Stimulated activated CD4-positive, alpha-beta T cell treated with anti-CD3 and anti-CD28 coated beads, Interleukin-4, amount 100 ng/mL, for 48 hours (primary cell): ENCODE measurements at places on chromosomes 1 and 21.

- DNase-seq = no peak
These were observed 6.7 kb downstream of the C1orf115 start for GRCh38 chr1:220696863-220697231.

DNA sequence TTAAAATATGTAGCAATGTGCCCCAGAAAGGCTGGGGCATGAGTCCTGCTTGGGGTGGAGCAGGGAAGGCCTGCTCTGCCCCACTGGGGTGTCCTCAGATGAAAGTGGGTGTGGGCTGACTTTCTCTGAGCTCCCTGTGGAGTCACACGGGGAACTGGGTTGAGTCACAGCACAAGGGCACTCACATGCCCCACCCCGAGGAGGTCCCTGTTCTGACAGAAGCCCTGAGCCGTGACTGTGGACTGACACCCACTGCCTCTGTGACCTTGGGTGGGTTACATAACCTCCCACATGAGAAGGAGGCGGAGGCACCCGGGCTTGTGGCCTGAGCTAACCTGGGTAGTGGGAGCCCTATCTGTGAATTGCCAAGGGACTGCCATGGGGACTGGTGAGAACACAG is 52.5 kb upstream of the TINAGL1 start:
- DNase-seq = no peak

- no peak for DNase-seq
These were observed 42.4 kb upstream of the BACH1 start for GRCh38 chr21:29256126-29256910.

- no peak for DNase-seq
These were observed 278.0 kb upstream of the KAZN start for GRCh38 chr1:14320518-14320917.

DNA sequence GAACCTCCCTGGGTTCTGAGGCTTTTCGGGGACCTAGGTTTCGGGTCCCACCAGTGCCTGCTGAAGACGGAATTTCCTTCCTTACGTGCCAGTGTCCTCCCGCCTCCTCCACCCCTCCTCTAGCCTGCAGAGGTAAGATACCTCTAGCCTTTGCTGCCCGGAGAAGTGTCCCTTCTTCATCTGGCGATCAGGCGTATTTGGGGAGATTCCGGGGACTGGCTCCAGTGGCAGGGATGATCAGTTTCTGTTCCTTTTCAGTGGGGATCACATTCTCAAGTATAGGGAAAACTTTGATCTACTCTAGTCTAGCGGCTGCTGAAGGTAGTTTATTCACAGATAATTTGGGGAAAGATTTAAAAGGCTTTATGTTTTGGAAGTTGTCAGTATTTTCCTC is 674 bp downstream of the CEP350 start:
- DNase-seq = no peak

DNA sequence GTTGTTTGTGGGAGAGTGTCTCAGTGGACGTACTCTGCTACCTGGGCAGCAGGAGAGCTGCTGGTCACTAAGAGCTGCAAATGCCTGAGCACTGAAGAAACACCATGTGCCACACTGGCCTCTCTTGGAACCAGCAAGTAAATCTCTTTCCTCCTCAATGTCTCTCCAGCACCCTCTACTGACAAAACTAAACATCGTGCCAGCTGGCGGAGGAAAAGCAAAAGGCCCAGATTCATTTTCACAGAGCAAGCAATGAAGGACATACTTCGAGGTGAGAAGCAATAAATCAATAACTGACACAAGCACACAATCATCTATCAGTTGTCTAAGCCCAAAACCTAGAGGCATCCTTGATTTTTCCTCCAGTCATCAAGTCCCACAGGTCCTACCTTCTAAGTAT is 78.1 kb downstream of the RERE start:
- no peak for DNase-seq

- no peak for DNase-seq
These were observed 30.3 kb downstream of the MAP3K21 start for GRCh38 chr1:233357595-233358397.

DNA sequence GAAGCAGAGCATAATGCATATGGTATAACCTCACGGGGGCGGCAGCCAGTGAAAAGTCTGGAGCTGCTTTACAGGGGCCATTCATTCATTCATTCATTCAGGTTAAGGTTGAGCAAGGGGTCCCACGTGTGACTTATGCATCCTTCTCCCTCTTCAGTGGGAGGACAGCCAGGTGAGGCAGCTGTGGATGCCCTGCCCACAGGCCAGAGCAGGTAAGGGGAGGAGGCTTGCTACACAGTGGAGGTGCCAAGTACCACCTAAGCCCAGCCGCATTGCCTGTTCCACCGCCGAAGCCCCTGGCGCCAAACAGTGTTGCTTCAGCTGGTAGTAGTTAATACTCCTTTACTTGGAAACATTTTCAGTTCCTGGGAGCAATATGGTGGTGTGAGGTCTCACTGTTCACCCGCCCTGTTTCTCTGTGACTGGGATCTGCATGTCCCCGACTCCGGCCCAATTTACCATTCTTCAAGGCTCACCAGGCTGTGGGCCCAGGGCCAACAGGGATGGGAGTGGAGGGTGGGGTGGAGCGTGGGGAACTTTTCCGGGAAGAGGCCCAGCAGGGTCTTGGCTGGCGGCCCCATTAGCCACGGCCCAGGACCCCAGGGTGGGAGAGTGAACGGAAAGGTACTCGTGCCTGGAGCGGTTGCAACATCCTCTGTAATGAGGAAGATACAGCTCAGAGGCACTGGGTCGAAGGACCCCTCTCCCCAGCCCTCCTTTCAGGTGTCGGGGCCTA is 722 bp upstream of the PODN start:
- no peak for DNase-seq

DNA sequence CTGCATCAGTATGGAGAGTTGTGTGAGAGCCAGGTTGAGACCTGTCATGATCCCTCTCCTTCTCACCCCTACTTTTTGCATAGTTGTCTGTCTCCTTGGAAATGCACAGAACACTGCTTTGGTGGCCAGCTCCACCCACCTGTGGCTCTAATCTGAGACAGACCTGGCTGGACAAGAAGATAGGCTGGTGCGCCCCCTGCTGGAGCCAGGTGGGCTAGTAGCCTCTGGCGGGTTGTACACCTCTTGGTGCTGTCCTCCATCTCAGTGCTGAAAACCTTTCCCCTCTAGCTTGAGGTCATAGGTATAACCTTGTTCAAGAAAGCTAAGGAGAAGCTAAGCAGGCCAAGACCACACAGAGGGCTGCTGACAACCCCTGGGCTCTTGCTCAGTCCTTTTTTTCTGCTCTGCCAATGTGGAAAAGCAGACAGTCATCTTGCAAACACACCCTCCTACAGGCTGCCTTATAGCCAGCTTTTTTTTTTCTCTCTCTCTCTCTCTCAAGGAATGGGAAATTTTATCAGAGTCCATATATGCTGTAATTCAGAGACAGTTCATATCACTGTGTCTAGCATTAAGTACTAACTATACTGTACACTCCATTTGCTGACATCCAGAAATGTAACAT is 58.8 kb upstream of the SPATA6 start:
- peak; percentile 62 for DNase-seq

DNA sequence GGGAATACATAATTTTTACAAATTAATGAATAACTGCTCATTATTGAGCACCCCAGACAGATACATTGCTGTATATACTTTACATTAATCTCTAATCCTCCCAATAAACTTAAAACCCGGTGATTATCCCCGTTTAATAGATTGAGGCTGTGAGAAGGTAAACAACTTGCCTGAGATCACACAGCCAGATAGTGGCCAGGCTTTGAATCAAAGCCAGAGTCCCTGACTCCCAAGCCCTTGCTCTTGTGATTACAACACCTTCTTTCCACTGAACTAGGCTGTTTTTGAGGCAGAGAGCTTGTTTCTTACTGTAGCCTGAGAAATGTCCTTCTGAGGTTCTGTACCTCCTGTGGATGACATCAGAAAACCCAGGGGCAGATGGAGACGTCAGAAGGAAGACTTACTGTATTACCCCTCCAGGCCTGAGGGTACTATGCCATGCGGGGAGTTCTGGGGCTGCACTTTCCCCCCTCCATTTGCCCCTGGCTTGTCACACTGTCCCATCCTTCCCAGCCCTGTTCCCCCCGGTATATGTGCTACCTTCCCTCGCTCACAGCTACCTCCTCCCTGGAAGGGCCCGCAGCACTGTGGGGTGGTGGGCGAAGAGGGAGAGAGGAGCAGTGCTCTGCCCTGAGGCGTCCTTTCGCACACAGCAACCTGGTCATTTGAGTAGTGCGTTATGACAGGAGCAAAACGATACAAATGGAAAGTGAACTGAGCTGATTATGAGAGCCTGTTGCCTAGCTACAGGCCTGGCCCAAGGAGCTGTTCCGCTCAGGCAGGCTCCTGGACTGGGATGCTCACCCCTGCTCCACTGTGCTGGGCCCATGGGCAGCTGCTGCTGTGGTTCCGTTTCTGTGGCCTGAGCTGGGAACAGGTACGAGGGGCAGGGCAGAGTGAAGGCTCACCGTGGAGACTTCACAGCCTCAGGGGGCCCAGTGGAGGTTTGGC is 4.6 kb downstream of the KCNC4 start:
- DNase-seq = no peak

- DNase-seq = no peak
These were observed 2.9 kb downstream of the LAMC1 start for GRCh38 chr1:183025782-183026774.

DNA sequence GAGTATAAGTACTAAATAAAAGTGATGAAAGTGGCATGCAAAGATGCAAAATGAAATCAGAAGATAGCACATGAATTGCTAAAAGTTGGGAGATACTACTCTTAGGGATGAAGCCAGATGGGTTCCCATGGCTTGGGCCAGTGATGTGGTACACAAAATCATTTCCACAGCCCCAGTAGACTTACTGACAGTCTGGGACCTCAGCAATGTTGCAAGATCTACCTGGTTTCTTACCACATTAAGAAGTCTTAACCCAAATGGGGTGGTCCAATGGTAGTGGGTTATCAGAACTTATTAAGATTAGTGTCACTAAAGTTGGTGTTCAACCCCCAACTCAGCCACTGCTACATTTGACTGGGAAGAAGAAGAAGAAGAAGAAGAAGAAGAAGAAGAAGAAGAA is 227.7 kb upstream of the IRF2BP2 start:
- DNase-seq = no peak

DNA sequence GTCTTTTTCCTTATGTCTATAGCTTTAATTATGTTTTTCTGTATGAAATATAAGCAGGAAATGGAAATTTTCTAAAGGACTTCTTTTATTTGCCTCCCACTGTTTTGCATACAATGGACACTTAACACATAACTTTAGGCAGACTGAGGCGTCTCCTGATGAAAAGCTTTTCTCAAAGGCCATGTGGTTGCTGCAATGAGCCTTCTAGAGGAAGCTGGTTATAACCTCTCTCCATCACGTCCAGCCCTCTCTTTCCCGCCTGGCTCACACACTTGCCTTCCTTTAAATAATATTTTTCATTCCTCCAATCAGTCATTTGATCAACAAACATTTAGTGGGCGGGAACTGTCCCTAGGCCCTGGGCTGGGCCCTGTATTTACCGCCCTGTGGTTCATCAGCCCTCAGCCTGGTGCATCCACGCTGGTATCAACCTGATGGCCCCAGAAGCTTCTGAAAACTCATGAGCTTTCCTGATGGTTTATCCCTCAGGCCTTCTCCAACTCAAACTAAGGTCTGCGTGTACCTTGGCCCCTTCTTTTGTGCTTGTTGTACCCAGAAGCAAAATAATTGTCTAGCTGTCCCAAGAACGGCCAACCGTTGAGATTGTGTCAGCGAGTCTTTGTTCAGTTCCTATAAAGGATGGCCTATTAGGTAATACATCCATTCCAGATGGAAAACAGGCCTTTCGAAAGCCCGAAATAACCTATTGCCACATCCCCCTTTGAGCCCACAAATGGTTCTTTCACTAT is 75.3 kb upstream of the LYST start:
- no peak for DNase-seq

DNA sequence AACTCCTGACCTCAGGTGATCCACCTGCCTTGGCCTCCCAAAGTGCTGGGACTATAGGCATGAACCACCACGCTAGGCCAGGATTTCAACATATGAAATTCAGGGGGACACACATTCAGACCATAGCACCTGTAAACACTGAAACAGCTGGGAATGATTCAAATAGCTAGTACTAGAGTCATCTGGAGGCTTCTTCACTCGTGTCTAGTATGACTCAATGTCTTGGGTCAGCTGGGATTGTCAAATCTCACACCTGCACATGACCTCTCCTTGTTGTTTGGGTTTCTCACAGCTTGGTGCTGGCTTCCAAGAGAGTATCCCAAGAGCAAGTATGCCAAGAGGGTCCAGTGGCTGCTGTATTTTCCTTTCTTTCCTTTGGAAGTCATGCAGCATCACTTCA is 75.1 kb downstream of the PGM1 start:
- no peak for DNase-seq

- DNase-seq = no peak
These were observed 119.7 kb downstream of the HHAT start for GRCh38 chr1:210448297-210448892.

GRCh38 chr1:33042831-33043230 is 6.1 kb upstream of the AK2 start:
- no peak for DNase-seq

GRCh38 chr1:183609313-183609712 is 19.1 kb upstream of the NCF2 start:
- no peak for DNase-seq

GRCh38 chr1:47803815-47804501 is 193.2 kb downstream of the TRABD2B start:
- DNase-seq = no peak

DNA sequence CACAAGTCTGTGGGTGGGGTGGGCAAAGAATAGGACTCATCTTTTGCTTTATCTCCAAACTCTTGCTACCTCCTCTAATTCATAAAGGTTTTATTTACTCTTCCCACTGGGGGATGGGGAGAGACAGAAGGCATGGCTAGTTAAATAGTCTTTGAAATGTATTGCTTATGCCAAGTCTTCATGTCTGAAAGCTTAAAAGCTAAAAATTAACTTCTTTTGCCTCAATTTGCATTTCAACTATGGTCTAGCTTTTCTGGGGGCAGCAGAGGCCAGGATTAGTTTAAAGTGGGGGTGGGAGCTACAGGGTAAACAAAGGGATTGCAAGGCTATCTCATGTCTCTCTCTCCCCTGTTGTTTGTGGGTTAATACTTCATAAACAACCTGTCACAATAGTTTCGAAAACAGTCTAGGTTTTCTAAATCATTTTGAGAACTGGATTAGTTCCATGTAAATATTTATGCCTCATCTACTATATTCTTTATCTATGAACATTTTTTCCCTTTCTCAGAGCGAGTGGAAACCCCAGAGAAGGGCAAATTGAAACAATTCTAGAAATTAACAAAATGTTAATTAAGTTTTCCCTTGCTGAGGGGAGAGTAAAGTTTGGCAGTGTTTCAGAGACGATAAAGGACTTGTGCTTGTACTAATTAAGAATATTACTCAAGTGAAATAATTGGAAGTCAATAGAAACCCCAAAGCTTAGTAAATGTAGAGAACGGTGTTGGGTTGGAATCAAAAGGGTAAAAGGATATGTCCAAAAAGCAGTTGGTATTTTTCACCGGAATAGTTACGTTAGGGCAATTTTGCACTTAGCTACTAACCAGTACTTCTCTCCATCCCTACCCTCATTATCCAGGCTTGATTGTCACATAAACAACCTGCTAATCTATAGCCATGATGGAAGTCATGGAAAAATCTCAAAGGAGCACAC is 182.2 kb downstream of the GIPC2 start:
- no peak for DNase-seq
